ENCODE measurements at places on chromosomes 2 and 18.

DNA sequence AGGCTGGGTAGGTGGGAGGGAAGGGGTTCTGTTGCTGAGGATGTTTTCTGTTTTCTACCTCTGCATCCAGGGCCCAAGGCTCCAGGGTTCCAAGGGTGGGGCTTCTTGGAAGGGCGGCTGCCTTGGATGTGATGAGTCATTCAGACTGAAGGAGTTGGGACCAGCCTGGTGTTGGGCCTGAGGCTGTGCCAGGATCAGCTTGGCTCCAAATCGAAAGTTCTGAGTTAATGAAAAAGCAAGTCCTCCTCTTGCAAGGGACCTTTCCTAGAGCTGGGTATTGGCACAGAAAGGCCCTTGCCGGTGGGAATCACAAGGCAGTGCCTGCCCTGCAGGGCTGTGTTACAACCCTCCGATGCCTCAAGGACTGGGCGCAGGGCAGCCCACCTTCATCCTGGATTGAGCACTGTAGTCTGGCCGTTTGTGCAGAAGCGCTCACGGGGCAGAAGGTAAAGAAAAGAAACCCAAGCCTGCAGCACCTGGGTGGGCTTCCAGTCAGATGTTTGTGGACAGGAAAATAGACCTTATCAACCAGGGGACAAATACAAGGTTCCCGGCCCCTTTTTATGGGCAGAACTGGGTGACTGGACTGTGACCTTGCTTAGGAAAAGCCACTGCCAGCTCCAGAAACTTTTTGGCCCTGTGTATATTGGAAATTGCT is 52.5 kb upstream of the MCFD2 start:
- H3K27ac ChIP-seq, result peak overlapping the region; percentile 85
- no peaks in the 10 kb centered on the region for H3K27me3 ChIP-seq
- peaks cover 77% of the 10 kb centered on the region for H3K4me1 ChIP-seq
- H3K4me3 ChIP-seq, result no peak overlapping the region
- peaks cover 2% of the 10 kb centered on the region for H3K36me3 ChIP-seq

- H3K27me3 ChIP-seq, result no peaks in the 10 kb centered on the region
- no peak overlapping the region for H3K4me3 ChIP-seq
- H3K36me3 ChIP-seq, result no peaks in the 10 kb centered on the region
- no peak overlapping the region for H3K27ac ChIP-seq
Measured at GRCh38 chr2:19759880-19760279, 141.9 kb downstream of the TTC32 start.

GRCh38 chr2:187447336-187447735 is 716 bp downstream of the CALCRL start:
- H3K4me1 ChIP-seq, result peaks cover 17% of the 10 kb centered on the region
- DNase-seq, result no peak
- no peaks in the 10 kb centered on the region for H3K36me3 ChIP-seq
- peak overlapping the region; percentile 83 for H3K27ac ChIP-seq
- H3K4me3 ChIP-seq, result peak overlapping the region; percentile 44

DNA sequence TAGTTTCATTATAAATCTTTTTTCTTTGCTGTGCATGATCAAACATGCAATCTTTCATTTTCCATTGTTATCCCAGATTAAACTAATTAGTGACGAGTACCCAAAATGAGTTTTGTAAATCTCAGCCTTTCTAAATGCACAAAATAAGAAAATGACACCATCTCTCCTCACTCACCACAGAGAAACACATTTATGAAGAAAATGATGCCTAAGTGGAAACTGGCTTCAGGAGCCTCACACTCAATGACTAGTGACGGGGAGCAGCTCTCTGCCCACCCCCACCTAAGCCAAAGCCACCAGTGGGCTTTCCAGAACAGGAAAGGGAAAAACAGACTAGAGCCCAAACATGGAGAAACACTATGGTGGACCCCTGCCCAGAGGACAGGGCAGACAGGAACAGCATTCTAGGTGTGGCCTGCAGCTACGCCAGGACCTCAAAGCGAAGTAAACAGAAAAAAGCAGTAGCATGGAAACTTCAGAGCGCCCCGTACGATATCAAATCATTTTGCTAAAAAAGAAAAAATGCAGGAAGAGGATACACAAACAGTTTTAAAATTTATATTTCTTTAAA is 113.5 kb downstream of the RBMS1 start:
- peak overlapping the region; percentile 78 for H3K27ac ChIP-seq
- H3K4me3 ChIP-seq, result no peak overlapping the region
- peaks cover 56% of the 10 kb centered on the region for H3K4me1 ChIP-seq
- H3K36me3 ChIP-seq, result no peaks in the 10 kb centered on the region

DNA sequence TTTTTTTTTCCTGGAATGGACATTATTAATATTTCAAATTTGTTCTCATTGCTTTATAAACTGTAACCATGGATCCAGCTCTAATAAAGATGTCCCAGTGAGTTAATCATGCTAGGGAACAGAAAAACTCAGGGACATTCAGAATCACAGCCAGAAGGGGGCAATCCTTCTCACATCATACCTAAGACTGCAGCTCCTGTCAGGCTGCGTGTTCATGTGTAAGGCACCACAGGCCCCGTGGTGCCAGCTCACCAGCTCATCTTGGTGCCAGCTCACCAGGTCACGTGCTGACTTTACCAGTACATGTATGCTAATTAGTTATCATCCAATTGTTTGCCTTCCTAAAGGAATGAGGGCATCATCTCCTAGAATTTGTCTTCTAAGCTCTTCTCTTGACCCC is 84.7 kb upstream of the NEDD4L start:
- H3K4me1 ChIP-seq, result no peaks in the 10 kb centered on the region
- DNase-seq, result no peak
- no peak overlapping the region for H3K27ac ChIP-seq
- no peak overlapping the region for H3K4me3 ChIP-seq
- no peaks in the 10 kb centered on the region for H3K36me3 ChIP-seq
